SW 1271 (cell line): ENCODE measurements at places on chromosomes 2 and 18.

DNA sequence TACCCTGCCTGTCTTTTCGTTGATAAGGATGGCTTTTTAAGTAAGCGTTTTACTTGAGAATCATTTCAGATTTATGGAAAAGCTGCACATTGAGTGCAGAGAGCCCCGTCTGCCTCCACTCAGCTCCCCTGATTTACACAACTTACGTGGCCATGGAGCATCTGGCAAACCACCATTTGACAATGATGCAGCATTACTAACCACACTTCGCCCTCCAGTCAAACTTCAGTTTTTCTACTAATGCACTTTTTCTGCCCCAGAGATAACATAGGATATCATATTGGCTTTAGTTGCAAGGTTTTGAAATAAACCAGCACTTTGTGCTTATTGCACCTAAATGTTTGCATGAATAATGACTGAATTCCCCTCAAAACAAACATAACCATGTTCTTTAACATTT lies 165.1 kb upstream of the TPO start:
- no peak for DNase-seq

GRCh38 chr18:8756571-8756970 lies 51.2 kb downstream of the MTCL1 start:
- no peak for DNase-seq

DNA sequence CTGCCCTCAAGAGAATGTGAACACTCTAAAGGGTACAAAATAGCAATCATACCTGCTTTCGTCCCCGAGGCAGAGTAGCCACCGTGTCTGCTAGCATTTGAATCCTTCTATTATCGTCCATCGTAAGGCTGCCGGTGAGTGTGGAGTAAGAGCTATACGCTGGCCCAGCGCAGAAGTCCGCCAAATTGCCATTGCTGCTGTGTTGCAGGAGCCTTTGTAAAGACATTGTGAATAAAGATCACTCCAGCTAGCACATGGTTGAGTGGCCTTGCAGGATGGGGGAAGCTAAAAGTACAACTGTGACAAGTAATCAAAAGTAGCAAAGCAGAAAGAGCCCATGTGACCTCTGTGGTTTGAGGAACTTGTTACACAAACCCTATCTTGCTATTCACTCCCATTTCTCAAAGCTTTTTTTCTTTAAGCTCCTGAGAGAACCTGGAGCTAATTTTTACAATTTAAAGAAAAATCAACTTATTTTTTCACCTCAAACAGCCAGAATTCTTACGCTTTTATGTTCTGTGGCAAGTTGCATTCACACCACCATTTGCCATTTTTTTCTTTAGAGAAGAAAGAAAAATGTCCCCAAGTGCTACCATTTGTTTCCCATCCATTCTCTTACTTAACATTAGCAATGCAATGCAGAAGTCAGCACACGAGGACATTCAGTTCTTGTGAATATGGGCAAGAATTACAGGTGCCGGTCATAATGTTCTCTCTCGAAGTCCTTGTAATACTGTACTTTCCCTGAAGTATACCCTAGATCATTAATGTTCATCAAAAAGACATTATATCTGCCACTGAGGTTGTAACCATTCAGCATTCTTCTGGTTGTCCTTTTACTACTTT lies at the start of gene CYTIP:
Gene CYTIP (minus strand): TSS at position 295 of the 846 bp plus-strand sequence. CDS start 69 bp downstream, at position 226.
- no peak for DNase-seq

DNA sequence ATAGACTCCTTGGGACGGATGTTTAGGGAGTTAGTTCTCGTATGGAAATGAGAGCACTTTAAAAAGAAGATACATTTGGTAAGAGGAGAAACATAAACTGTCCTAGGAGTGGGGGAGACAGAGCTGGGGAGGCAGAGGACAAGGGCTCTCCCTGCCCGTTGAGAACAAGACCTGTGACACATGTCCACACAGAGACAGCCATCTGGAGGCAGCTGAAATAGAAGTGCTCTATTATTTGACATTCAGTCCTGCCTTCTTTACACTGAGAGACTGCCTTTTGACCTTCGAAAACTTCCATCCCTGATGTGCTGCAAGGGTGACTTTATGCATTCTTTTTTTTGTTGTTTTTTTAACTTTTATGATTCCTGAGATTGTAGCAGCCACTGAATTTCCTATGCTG lies 150.1 kb downstream of the UXS1 start:
- no peak for DNase-seq

- no peak for DNase-seq
Observed at GRCh38 chr2:43026426-43027096, 199.8 kb downstream of the ZFP36L2 start.

- peak; percentile 5 for DNase-seq
Observed at GRCh38 chr18:22705328-22705727, 227.8 kb upstream of the RBBP8 start.

GRCh38 chr2:88114889-88115288 lies 13.0 kb downstream of the FABP1 start:
- DNase-seq: no peak

- DNase-seq: no peak
Observed at GRCh38 chr2:174259981-174260380, 11.6 kb upstream of the OLA1 start.

DNA sequence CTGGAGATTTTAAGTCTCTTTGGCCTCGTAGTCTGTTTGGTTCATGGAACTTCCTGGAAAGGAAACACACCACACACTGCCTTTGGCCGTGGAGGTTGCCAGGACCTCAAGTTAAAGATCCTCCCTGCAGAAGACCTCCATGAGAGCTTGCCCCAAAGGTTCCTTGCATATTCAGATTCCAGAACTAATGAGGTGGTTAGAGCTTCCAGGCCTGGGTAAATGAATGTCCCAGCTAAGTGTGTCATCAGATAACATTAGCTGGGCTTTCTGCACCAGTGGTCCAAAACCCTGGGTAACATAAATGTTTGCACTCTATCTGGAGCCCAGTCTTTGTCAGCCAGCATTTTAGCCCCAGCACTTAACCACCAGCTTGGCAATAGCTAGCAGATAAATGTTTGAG lies 122.1 kb upstream of the EML6 start:
- DNase-seq: no peak

GRCh38 chr2:20015482-20016083 lies 3.1 kb upstream of the MATN3 start:
- peak; percentile 48 for DNase-seq

GRCh38 chr2:12852135-12852534 lies 135.4 kb downstream of the TRIB2 start:
- DNase-seq: no peak

GRCh38 chr2:40043641-40044040 lies 264.6 kb upstream of the THUMPD2 start:
- DNase-seq: no peak

DNA sequence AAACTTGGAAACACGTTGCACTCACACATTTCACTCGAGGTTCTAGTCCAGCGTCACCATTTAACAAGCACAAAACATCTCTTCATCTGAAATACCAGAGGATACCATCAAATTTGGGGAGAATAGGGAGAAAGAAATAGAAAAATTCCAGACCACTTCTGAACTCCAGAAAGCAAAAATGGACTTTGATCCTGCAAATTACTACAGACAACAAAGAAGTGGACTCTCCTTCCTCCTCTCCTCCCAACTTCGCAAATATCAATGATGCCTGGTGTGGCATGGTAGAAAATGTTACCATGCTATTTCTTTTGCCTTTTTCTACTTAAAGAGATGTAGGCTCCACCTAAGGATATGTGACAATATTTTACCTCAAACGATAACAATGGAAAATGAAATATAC lies 13.5 kb downstream of the UXS1 start:
- DNase-seq: no peak

GRCh38 chr2:96248624-96249023 lies 17.2 kb downstream of the TMEM127 start:
- no peak for DNase-seq

DNA sequence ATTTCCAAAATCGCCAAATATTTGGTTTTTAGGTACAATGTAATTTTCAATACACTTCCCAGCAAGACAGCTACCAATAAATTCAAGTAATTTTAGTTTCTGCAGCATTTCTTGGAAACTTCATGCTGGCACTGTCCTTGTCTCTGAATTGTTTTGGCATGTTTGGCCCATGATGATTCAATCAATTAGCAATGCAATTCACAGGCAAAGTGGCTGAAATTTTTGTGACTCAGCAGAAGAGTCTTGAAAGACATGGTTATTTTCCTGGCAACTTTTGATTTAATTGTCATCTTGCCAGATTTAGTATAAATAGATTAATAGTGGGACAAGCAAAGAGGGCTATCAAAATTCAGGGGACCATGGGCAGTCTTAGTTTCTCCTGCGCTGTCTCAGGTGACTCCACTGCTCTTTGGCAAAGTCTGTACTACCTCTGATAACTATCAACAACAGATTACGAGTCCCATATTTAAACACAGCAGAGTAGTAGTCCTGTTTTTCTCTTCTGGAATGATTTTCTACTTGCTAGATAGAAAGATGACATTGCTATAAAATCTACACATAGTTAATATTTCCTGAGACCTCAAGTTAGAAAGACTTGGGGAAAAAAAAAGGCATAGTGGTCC lies 88.9 kb upstream of the CYP26B1 start:
- peak; percentile 24 for DNase-seq

DNA sequence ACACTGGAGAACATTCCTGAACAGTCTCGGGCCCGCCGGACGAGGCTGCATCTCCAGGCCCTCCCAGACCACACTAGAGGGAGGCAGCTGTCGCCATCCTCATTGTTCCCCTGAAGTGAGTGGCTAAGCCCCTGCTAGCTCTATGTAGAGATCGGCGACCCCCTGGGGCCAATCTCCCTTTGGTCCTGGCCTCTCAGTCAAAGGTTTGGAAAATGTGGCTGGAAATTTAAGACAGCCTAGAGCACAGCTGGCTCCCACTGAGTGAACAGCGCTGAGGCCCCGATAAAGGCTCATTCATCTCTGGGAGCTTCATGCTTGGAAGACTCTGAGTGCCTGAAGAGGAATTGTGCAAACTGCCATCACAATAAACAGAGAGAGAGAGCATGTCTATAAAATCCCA lies 360.3 kb downstream of the CLIP4 start:
- no peak for DNase-seq

DNA sequence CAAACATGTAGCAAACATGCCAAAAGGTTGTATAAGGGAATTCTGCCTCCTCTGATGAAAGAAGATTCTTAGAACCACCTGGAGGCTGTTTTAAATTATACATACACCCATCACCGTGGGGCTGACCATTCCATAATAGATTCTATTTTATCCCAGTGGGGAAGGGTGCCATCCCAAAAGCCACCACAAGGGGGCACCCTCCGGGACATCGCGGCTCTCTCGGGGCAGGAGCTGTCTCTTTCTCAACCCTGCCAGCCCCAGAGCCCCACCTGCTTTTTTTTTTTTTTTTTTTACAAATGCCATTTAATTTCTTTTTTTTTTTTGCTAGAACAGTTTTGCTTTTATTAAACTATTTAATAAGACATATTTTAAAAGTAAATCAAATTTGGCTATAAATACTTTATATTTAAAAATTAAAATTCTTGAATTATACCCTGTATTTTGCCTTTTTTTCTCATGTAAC lies 8.6 kb upstream of the MTCL1 start:
- DNase-seq: no peak

DNA sequence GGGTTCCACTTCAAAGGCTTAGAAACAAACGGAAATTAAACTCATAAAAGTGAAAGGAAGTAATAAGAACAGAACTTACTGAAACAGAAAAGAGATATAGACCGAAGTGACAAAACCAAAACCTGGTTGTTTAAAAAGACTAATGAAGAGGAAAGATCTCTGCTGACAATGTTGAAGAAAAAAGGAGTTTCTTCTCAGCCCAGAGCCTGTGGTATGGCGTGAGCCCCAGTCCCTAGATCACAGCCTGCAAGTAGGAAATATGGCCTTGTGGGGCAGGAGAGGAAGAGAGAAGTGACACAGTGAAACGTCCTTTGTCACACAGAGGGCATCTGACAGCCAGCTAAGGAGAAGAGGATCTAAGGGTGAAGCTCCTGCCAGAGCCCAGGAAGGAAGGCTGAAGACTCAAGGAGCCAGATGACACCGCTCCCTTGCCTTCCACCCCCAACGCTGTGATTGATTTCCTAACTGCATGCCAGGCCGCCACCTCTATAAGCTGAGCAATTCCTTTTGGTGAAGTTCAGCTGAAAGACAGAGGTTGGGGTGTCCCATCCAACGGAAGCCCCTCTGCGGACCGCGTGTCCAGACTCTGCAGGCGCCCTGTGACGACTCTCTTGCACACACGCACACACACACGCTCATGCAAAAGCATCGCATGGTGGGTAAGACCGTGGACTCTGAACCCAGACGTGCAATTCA lies 141.1 kb downstream of the HDAC4 start:
- DNase-seq: no peak

- no peak for DNase-seq
Observed at GRCh38 chr2:164896226-164896625, 54.6 kb upstream of the COBLL1 start.

- DNase-seq: no peak
Observed at GRCh38 chr2:2653231-2653630, 322.2 kb upstream of the MYT1L start.

GRCh38 chr2:96336873-96337272 lies 1.3 kb downstream of the NCAPH start:
- no peak for DNase-seq

GRCh38 chr2:30195016-30195415 lies 36.3 kb upstream of the LBH start:
- DNase-seq: no peak

GRCh38 chr2:101474731-101475384 lies at the start of gene RFX8:
TSS of gene RFX8 (minus strand) at chr2:101475112. CDS start at chr2:101466848, 8,264 bp downstream.
- DNase-seq: no peak

GRCh38 chr2:46574457-46575355 lies 95.3 kb downstream of the TMEM247 start:
- no peak for DNase-seq

DNA sequence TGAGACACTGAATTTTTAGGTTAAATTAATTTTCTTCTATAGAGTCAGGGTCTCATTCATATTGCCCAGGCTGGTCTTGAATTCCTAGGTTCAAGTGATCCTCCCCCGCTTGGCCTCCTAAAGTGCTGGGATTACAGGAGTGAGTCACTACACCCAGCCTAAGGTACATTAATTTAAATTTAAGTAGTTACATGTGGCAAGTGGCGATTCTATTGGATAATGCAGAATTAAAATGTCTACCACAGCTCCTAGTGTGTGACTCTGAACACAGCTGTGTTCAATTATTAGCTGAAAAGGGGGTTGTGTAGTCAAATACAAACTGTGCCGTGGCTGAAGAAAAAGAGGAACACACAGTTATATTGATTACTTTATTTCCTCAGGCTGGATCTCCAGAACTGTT lies 2.2 kb upstream of the CAD start:
- DNase-seq: no peak

DNA sequence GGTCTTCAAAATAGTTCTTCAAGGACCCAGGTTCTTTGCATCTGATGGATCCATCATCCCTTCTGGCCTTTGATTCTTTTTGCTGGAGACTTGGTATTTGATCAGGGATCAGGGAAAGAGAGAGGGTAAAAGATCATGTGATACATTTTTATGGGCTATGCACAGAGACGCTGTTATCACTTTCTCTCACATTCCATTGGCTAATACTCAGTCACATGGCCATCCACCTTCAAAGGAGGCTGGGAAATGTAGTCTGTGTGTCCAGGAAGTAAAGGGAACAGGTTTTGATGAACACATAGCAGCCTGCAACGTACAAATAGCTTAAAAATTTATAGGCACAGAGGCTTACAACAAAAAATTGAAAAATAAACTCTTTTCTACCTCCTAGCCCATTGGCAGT lies 629.6 kb upstream of the FANCL start:
- no peak for DNase-seq

- no peak for DNase-seq
Observed at GRCh38 chr2:159661286-159661685, 44.9 kb upstream of the BAZ2B start.

- peak; percentile 43 for DNase-seq
Observed at GRCh38 chr2:18719978-18720775, 130.8 kb upstream of the NT5C1B start.

- DNase-seq: no peak
Observed at GRCh38 chr2:128301501-128301966, 17.1 kb downstream of the HS6ST1 start.
